ENCODE measurements at places on chromosomes 1 and 21.
A peak's percentile ranks its signal among the peaks of the same experiment; 100 is the strongest.

DNA sequence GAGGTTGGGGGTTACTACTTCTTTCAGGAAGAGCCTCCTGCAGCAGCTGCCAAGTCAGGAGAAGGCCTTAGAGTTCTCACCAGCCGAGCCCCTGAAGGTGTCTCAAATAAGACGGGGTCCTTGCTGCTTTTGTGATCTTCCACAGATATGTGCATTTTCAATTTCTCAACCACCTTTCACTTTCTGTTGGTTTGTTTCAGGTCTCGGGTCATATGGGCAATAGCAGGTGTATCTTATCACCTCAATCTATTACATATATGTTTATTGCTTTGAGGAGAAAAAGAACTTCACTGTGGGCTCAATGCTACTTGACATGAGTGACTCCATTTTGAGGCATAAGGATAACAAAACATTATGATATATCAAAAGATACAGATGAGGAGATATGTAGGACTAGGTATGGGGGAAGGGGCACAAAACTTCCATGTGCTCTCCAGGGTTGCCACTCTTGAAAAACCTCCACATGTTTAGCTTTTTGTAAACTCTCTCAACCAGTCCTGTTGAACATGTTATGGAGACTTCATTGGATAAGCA lies 1171.4 kb upstream of the ADGRL2 start:
- no peak for DNase-seq

DNA sequence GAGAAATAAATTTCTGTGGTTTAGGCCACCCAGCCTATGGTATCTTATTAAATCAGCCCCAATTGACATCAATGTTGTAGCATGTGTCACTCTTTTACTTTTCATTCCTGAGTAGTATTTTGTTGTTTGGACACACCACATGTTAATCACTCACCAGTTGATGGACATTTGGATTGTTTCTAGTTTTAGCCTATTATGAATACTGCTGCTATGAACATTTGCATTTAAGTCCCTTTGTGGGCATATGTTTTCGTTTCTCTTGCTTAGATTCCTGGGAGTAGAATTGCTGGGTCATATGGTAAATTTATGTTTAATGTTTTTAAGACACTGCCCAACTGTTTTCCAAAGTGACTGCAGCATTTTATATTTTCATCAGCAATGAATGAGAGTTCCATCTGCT lies 50.2 kb upstream of the NUF2 start:
- DNase-seq: no peak

DNA sequence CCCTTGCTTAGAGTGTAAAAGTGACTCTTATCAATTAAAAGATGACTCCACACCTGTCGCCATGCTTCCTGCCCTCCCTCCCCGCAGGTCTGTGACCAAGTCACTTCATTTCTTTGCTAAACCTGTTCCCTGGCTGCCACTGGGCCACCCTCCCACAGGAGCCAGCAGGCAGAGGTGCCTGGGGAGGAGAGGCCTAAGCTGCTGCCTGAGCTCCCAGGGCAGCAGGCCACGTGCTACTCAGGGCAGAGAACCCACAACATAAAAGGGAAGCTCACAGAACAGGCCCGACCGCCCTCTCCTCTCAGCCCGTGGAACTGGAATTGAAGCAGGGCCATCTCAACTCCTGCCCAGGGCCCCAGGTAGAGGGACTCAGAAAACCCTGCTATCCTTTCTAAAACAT lies 4.9 kb downstream of the C1orf198 start:
- no peak for DNase-seq

GRCh38 chr1:93681101-93681988 lies at the start of gene BCAR3:
TSS of gene BCAR3 (minus strand) at chr1:93681837. CDS start at chr1:93674930, 6,907 bp downstream.
- no peak for DNase-seq

DNA sequence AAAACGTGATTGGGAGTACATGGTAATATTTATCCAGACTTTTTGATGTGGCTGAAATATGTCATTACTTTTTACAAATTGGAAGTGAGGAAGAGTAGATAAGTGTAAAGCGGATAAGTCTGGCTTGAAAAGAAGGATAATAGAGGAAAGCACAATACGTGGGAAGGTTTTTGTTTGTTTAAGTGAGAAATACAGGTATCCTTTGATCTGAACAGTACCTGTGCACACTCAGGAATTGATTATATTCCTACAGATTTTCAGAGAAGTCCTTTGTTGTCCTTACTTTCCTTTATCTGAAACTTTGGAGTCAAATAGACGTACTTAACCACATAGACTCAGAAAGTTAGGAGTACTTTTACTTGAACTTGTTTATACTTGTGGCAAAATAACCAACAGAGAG lies 20.2 kb downstream of the CCDC18 start:
- DNase-seq: no peak

DNA sequence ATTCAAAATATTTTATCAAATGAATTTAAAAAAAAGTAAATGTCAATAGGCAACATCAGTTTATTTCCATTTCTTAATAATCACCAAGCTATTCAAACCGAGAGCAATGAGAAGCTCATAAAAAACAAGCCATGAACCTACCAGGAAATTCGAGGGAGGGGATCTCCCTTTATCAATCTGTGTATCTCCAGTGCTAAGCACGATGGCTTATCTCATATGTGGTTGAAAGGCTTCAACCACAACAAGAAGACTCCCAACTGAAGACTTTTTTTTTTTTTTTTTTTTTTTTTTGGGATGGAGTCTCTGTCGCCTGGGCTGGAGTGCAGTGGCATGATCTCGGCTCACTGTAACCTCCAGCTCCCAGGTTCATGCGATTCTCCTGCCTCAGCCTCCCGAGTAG lies 833.3 kb downstream of the USP25 start:
- DNase-seq: no peak

GRCh38 chr1:17636612-17637011 lies 97.1 kb downstream of the ARHGEF10L start:
- DNase-seq: no peak

DNA sequence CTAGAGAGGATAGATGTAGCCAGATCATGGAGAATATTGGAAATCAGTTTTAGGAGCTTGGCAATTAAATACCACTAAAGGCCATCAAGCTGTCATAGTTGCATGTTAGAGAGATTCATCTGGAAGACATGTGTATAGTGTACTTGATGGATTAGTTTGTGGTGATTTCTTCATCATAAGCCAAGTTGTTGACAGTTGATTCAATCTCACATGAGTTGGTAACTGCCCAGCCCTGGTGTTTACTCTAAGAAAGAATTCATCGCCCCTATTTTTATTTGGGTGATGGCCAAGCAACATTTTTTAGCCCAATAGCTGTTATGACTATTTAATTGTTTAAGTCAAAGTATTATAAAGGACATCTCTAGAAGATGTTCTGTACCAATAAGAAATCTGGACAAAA lies 737.6 kb downstream of the PLA2G4A start:
- no peak for DNase-seq

DNA sequence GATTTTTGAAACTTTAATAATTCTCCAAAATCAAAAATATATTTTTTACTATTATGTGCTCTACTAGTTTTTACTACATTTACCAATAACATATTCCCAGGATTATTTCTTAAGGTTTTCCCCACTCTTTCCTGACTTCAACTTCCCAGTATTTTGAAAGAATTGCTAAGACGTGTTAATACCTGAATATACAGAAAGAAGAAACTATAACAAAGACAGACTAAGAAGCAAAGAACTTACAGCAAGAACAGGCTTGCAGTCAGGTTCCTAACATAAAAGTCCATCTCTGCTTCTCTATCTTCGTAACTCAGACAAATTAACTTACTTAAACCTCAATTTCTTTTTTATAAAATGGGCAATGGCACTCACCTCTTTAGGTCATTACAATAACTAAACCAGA lies 63.2 kb downstream of the SRSF11 start:
- no peak for DNase-seq

DNA sequence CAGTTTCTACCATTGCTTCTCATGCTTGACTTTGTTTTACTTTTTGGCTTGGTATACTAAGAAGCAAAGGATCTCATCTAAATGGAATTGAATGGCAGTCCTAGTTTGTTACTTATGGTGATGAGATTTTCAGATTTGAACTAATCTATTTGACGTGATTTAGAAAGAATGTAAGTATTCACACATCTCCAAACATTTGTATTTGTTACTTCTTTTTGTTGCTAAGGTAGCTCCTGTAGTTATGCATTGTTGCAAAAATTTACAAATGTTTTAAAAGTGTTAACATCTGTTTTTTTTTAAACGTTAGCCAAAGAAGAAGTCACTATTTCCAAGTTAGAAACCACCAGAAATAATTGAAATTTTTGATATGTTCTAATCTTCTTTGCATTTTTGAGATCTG lies 222.5 kb downstream of the RPS6KC1 start:
- DNase-seq: no peak

DNA sequence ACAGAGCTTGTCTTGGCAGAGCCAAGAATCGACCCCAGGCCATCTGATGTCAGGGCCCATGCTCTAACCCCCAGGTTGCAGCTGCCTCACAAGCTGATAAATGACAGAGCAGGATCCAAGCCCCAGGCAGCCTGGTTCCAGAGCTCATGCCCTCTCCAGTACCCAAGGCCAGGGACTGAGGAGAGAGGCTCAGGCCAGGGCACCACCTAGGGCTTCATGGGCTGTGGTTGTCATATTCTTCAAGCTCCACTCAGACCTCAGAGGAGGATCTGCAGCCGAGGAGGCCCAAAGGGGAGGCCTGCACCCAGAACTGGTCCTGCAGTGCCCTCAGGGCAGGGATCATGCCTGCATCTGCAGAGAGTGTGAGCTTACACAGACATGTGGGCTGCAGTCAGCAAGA lies 301.1 kb downstream of the MATN1 start:
- no peak for DNase-seq

- DNase-seq: no peak
Observed at GRCh38 chr1:198068285-198068684, 88.5 kb upstream of the NEK7 start.

DNA sequence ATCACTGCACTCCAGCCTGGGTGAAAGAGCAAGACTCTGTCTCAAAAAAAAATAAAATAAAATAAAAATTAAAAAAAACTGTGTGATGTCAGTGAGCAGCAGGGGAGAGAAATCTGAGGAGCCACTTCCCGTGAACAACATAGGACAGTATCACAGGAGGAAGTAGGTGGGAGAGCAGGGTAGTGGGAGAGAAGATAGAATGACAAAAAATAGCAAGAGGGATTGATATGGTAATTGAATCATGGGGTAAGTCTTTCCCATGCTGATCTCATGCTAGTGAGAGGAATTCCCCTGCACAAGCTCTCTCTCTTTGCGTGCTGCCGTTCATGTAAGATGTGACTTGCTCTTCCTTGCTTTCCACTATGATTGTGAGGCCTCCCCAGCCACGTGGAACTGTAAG lies 81.6 kb upstream of the PBX1 start:
- DNase-seq: no peak

- no peak for DNase-seq
Observed at GRCh38 chr1:15816674-15817073, 9.2 kb upstream of the UQCRHL start.

GRCh38 chr1:209565759-209566678 lies 17.5 kb upstream of the CAMK1G start:
- DNase-seq: peak; percentile 85

DNA sequence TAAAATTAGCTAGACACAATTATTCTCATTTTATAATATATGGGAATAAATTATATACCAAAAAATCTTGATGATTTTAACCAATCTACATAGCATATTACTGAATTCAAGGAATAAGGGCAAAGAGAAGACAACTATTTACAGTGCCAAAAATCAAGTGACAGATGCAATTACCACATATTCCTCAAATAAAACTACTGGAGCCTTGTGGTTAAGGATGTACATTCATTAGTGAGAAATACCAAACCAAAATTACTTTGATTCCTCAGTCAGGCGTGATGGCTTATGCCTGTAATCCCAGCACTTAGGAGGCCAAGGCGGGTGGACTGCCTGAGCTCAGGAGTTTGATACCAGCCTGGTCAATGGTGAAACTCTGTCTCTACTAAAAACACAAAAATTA lies 68.8 kb upstream of the RBM34 start:
- no peak for DNase-seq

GRCh38 chr1:238777551-238777950 lies 608.8 kb upstream of the CHRM3 start:
- DNase-seq: no peak

GRCh38 chr1:178495158-178495557 lies 1.6 kb downstream of the CLEC20A start:
- DNase-seq: no peak

GRCh38 chr21:42231756-42232155 lies 12.8 kb downstream of the ABCG1 start:
- DNase-seq: no peak

DNA sequence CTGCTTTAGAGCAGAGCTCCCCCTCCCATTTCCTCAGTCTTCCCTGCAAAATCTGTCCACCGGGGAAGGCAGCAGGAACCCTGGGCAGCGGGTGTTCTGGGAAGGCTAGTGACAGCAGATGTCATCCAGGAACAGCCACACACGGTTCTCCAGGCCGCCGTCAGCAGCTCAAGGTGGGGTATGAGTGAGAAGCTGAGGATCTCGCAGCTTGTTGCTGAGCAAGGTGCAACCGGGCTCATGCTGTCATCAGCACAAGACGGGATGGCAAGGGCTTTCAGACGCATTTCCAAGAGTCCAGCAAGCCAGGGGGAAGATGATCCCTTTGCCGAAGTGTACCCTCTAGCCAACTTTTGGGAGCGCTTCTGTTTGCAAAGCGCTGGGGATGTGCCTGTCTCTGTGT lies 23.0 kb upstream of the SPSB1 start:
- DNase-seq: no peak

- DNase-seq: no peak
Observed at GRCh38 chr1:42450061-42450460, 5.8 kb downstream of the ZMYND12 start.

DNA sequence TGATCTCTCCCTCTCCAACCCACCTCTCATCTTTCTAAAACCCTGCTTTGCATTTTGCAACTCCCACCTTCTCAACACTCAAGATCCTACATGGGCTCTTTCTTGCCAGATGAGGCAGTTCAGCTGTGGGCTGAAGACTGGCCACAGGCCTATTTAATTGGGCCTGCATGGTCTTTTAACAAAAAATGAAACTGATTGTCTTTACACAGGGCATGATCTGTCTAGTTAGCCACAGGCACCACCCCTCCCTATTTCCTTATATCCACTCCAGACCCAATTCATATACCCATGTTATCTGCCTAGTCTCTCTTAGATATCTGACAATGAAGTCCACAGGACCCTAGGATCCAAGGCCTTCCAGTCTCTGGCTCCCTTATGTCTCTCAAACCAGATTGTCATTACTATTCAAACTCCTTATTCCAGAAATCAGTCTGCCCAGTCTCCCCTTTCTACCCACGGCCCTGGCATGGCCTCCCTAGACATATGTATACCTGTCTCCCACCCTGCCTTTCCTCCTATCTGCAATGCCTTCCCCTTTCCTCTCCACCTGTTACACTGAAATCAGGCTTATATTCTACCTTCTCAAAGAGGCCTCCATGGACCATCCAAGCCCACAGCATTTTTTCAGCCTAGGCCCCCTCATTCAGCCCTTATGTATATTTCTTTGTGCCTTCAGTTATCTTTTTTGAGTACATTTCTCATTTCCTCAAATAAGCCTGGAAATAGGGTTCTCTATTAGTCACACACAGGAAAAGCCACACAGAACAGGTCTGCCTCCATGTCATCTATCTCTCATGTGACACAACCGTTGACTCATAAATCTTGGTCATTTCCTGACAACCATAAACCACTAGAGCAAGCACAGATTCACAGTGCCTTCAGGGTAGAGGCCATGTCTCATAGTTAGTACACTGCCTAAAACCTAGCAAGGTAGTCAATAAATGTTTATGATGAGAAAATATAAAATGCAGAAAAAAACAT lies 39.0 kb downstream of the LPAR3 start:
- peak; percentile 52 for DNase-seq
